ENCODE measurements at places on chromosomes 5 and 9. TPM values are rescaled to one million over a fixed set of nuclear protein-coding genes. Genes with fewer than 3 reads are reported as not detected.

PCDHGA11 gene
- 5.0 TPM for total RNA-seq

CCNI2 gene
- total RNA-seq: not detected

SLC9A3 gene
- total RNA-seq: 15.3 TPM

DNA sequence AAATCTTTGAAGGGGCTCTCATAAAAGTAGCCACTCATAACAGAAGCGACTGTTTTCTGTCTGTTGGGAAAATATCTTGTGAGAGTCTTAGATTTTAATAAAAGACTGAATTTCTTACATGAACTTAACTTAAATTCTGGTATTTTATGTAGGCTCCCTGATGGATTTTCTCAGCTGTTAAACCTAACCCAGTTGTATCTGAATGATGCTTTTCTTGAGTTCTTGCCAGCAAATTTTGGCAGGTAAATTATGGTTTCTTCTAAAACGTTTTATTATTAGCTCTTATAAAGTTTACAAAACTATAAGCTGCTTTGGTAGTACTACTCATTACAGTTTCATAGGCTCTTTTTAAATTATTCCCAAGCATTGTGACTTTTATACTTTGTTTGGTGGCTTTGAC is 87.0 kb downstream of the ERBIN start:
- DNase-seq: no peak

DNA sequence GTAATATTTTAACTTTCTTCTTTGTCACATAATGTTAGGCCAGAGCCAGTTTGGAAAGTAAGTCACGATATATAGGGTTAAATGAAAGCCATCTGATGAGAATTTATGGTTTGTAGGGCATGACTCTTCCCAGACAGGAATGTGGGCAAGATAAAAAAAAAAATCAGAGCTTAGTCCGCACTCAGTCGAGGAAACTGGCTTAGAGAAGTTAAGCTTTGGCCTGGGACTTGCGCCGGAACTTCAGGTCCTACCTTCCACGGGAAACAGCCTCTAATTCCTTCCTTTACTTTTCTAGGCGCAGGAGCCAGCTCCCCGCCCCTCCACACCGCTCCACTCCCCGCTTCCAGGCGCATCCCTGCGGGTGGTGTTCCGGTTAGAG is 475 bp downstream of the DDX31 start:
- no peak for DNase-seq

- DNase-seq: no peak
Measured at GRCh38 chr5:132301344-132302271, 7.4 kb downstream of the SLC22A4 start.

SLC26A2 gene
- 7.0 TPM for total RNA-seq

DNA sequence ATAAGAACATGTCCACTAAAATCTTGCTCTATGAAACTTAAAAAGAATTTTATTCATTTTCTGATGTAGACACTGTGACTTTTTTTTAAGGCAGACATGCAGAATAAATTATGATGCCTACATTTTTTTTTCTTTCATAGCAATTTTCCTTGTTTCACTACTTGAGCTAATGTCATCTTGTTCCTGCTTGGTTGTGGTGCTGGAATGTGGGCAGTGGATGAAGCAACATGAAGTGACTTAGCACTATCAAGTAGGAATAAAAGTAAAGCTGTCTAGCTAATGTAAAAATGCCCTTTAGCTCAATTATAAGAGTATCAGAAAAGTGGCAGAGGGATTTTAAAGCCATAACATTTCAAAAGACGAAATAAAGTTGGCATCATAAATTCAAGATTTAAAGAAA is 191.0 kb downstream of the ADAMTS6 start:
- no peak for DNase-seq

GRCh38 chr9:14245901-14246525 is 67.9 kb downstream of the NFIB start:
- DNase-seq: peak; percentile 88

GRCh38 chr5:78574731-78575161 is 73.8 kb downstream of the LHFPL2 start:
- peak; percentile 75 for DNase-seq

DNA sequence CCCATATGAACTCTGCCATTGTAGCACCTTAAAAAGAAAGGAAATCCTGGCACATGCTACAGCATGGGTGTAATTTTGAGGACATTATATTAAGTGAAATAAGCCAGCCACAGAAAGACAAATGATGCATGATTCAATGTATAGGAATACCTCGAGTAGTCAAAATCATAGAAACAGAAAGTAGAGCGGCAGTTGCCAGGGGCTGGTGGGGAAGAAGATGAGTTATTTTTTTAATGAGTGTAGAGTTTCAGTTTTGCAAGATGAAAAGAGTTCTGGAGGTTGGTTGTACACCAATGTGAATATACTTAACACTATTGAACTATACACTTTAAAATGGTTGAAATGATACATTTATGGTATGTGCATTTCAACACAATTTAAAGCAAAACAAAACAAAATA is 133.0 kb downstream of the ZDHHC21 start:
- DNase-seq: no peak

DNA sequence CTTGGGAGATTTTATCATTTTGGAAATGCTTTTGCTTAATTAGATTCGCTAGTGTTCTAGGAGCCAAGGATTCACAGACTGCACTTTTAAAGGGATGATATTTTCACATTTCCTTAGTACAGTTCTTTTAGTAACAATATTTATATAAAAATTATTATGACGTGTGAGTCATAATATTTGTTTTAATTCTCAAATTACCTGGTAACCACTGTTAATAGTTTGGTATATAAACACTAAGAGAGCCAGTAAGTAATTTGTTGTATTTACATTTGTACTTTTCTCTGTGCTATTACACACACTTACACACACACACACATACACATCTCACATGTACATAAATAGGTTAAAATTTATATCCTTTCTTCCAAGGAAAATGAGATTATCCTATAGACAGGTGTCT is 58.8 kb upstream of the RAD23B start:
- DNase-seq: no peak

NRARP gene
- 16.5 TPM for total RNA-seq

GRCh38 chr9:136354592-136355085 is 8.9 kb downstream of the DNLZ start:
- no peak for DNase-seq

Measured in cardiac muscle cell (in vitro differentiated cells and primary cell).